ENCODE measurements at places on chromosomes 3 and 15. TPM values are rescaled to one million over a fixed set of nuclear protein-coding genes. Genes with fewer than 3 reads are reported as not detected.
A peak's percentile ranks its signal among the peaks of the same experiment; 100 is the strongest.

The TRH gene
- not detected for total RNA-seq

DNA sequence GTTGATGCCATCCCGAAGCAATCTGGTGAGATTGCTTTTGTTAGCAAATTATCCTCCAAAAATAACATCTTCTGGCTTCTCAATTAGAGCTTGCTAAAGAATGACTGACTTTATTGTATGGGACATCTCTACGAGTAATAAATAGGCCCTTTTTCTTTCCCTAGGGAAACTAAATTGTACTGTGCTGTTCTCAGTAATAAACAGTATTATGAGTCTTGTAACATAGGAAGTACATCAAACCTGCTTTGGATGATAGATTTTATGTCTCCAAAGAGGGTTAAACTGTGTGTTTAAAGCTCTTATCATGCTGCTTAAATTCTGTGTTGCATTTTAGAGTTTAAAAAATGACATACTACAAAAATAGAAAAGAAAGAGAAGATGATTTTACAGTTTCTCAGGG lies 153.4 kb upstream of the THRB start:
- no peak for DNase-seq

The AADACL2 gene
- total RNA-seq: under 0.01 TPM

- no peak for DNase-seq
Measured at GRCh38 chr3:166526881-166527280, 689.7 kb upstream of the BCHE start.

The GATM gene
- 0.17 TPM for total RNA-seq

The TMEM266 gene
- total RNA-seq: 0.26 TPM

DNA sequence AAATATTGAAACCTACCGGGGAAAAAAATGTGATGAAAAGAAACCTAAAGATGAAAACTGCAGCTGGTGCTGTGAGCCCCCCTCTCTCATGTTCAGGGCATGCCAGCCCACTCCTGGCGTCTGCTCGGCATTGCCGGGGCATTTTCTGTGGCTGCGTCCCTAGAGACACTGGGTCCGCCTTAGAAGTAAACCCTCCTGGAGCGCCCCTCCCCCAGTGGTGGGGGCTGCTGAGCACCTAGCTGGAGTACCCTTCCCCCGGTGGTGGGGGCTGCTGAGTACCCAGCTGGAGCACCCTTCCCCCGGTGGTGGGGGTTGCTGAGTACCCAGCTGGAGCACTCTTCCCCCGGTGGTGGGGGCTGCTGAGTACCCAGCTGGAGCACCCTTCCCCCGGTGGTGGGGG lies 24.5 kb upstream of the GABRA5 start:
- no peak for DNase-seq

The CHDH gene
- 0.77 TPM for total RNA-seq

DNA sequence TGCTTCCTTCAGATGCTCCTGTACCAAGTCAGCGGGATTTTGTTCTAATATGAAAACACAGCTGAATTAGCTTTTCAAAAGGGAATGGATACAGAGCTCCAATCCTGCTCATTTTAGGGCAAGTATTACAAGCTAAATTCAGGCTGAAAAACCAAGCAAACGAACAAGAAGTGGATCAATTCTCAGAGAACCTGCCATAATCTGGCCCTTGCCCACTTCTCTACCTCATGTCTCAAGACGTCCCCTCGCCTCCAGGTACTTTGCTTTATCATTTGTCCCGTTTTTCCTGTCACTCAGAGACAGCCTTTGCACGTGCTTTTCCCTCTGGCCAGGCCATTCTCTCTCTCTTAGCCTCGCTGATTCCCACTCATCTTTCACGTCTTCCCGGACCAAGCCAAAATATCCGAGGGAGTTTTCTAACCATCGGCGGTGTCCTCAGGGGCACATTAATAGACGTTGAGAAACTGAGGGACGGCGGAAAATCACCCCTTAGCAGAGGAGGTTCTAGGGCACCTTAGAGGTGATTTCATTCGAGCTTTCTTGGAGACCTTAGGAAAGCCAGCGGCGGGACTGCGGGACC lies 654 bp downstream of the SUSD5 start:
- DNase-seq: peak; percentile 24

The PGBD4 gene
- 3.0 TPM for total RNA-seq

GRCh38 chr3:151946606-151947005 lies 73.2 kb downstream of the SUCNR1 start:
- no peak for DNase-seq

DNA sequence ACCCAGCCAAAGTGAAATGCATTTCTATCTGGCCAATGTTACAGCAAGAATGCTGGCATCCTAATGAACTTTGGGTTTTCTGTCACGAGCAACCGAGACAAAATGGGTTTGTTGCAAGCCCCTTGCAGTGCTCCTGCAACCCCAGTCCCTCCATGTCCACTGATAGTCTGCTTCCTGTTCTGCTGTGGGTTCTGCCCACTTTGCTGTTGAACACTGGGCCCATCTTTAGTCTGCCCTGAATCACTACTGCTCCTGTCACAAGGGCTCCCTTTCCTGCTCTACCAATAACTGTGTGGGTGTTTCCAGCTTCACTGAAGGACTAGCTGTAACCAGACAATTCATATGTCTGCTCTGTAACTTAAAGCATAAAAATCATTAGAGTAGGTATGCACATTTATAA lies 12.7 kb upstream of the OXSR1 start:
- DNase-seq: no peak

DNA sequence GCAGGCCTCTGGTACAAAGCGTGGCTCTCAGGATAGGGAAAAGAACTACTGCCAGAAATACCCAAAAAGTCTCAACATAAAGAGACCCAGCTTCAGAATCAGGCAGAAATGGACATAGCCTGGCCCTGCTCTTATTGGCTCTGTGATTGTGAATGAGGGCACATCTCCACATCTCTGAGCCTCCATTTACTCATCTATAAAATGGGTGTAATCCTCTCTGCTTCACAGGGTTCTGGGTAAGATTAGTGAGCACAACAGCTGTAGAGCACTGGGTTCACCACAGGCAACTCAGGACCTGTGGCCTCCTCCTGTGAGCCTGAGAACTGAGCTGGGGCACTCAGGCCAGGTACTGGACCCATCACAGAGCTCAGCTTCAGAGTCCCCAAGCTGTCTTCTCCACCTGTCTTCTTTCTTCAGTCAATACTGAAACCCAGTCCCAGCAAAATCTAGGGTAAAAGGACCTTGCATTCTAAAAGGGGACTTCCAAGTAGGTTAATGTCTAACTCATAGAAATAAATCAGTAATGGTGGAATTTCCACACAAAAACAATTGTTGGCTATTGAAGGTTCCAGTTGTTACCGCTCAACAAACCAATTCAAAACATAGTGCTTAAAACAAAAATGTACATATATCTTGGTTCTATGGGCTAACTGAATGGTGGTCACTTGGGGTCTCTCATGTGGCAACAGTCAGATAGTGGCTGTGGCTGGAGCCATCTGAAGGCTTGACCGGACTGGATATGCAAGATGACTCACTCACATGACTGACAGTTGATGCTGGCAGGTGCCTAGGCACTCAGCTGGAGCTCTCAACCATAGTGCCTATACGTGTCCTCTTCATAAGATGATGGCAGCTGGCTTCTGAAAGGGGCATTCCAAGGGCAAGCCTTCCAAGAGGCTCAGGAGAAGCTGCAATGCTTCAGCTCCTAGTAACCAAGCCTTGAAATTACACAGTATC lies 47.3 kb downstream of the TRIM42 start:
- no peak for DNase-seq

DNA sequence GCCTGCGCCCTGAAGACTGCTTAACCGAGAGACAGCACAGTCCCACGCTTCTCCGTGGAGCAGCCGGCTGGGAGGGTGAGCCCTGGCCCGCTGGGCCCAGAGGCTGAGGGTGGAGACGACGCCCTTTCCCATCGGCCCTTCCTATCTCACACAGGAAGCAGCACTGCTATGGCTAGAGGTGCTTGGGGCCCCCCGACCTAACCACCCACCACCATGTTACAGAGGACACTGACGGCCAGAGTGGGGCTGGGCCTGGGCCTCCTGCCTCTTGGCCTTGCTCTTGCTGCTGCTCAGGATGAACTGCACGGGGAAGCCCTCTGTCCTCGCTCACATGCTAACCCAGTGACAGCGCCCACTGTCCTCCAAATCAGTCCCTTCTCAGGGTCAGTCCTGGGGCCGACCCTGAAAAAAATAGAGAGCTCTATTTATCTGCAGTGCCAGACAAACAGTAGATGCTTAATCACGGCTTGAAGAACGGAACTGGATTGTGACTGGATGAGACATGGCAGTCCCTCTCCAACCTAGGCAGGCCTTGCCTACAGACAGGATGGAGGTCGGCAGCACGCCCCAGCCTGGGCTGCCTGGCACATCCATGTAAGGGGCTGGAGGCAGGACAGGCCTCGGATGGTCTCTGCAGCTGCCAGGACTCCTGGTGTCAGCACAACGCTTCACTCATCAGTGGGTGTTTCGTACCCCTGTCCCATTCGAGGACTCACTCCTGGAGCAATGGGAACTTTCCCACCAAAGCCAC lies 14.2 kb downstream of the TMEM44 start:
- DNase-seq: no peak

DNA sequence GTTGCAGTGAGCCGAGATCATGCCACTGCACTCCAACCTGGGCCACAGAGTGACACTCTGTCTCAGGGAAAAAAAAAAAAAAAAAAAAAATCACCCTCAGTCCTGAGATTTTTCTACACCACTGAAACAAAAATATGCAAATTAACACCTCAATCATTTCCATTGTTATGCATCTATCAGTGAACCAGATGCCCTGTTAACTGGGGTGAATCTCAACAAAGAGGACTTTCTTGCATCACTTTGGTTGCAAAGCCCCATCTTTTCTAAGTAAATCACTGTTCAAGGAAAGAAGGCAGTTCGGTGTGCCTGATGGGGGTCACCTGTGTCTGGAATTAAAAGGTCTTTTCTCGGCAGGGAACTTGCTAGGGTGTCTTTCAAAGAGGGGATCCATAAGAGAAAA lies 421.6 kb downstream of the EPHB1 start:
- DNase-seq: no peak

DNA sequence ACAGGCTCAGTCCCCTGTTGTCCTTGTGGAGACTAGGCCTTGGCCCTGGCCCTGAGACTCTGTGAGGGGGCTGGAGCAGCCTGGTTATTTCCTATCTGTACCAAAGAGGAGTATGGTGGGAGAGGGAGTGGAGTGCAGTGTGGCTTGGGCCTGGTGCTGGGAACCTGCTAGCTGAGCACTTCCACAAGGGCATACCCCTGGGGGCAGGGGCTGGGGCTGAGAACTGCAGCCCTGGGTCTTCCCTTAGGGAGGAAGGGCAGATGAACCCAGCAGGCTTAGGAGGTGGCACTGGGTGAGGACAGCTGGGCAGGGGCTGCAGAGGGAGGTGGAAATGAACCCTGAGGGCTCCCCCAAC lies 3.5 kb upstream of the CHST14 start:
- DNase-seq: no peak

- peak; percentile 54 for DNase-seq
Measured at GRCh38 chr15:68617001-68617400, 38.2 kb downstream of the CORO2B start.

The TM4SF1 gene
- total RNA-seq: 423 TPM

DNA sequence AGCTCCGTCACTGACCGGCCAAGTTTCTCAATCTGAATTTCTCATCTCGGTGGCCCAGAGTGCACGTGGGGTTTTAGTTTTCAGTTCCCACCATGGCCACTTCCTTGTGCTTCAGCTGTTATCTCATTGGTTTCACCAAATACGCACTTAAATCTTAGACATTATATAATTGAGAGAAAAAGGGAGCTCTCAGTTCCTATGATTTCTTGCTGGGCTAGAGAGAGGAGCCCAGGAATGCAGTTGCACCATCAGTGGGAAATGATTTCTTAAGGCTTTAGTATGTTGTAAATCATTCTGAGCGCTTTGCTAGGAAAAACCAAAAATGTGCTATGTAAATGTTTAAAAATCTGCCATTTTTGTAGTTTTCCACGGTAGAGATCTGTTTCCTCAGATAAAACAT lies 53.2 kb downstream of the OXNAD1 start:
- no peak for DNase-seq

GRCh38 chr3:16653712-16654111 lies 48.5 kb upstream of the DAZL start:
- no peak for DNase-seq

The NR2E3 gene
- total RNA-seq: 0.77 TPM

- DNase-seq: no peak
Measured at GRCh38 chr3:184497804-184498203, 63.8 kb upstream of the EPHB3 start.

The MEX3B gene
- 8.1 TPM for total RNA-seq

GRCh38 chr3:102573483-102574028 lies 138.7 kb downstream of the ZPLD1 start:
- DNase-seq: no peak

- no peak for DNase-seq
Measured at GRCh38 chr15:67790610-67791319, 34.5 kb upstream of the SKOR1 start.

The LRRIQ4 gene
- total RNA-seq: under 0.01 TPM

DNA sequence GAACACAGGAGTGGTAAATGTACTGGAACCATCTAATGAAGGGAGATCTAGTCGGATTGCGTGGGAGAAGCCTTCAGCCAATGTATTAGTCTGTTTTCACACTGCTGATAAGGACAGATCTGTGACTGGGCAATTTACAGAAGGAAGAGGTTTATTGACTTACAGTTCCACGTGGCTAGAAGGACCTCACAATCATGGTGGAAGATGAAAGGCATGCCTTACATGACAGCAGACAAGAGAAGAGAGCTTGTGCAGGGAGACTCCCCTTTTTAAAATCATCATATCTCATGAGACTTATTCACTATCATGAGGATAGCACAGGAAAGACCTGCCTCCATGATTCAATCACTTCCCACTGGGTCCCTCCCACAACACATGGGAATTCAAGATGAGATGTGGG lies 17.0 kb downstream of the HRG start:
- DNase-seq: no peak

GRCh38 chr3:127482216-127483004 lies 108.1 kb downstream of the TPRA1 start:
- DNase-seq: peak; percentile 37

The SLC24A5 gene
- total RNA-seq: not detected

- no peak for DNase-seq
Measured at GRCh38 chr3:126494204-126494969, 18.7 kb upstream of the ZXDC start.

- DNase-seq: peak; percentile 80
Measured at GRCh38 chr15:41870689-41871081, 23.2 kb downstream of the SPTBN5 start.

- no peak for DNase-seq
Measured at GRCh38 chr3:16088496-16088895, 86.0 kb upstream of the GALNT15 start.

DNA sequence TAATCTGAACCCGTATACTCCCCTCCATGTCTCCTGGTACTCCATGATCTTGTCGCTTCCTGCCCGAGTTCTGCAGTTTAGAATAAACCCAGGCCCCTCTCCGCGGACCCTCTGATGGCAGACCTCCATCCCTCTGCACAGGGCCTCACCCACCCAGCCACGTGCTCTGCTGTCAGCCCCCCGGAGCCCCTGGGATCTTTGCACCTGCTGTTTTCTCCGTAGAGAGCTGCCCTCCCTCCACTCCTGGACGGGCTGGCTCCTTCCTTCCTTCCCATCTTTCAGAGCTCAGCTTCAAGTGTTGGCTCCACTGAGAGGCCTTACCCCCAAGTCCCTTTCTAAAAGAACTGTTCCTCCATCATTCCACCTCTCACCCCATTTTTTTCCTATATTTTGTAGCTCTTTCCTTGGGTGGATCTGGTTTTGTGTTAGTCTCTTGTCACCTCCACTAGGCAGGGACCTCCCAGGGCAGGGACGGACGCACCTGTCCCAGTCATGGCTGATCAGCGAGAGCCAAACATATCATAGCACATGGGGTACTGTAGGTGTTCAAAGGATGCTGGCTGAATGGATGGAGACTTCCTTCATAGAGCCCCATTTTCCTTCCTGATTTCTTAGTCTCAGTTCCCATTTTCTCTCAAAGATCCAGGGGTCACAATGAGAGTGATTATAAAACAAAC lies 106.6 kb downstream of the VGLL4 start:
- DNase-seq: no peak

- no peak for DNase-seq
Measured at GRCh38 chr3:23926736-23927135, 9.8 kb downstream of the RPL15 start.

Data from fibroblast of lung (primary cell).